ENCODE measurements at places on chromosomes 6 and 20.

DNA sequence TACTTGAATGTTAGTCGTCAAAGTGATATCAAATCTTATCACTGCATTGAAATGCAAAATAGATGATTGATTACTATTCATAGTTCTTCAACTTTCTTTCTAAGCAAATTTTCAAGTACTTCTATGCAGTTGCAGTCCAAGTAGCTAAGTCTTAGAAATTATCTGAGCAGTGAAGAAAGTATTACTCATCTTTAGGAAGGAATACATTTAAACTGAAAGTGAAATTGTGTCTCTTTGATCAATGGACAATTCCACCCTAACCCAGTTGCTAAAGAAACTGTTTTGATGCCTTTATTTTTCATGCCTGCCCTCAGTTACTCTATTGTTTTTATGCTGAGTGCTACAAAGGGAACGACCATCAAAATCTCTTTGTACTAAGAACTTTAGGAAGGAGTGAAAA, 337.4 kb downstream of the GRIK2 start:
- no peak for DNase-seq

DNA sequence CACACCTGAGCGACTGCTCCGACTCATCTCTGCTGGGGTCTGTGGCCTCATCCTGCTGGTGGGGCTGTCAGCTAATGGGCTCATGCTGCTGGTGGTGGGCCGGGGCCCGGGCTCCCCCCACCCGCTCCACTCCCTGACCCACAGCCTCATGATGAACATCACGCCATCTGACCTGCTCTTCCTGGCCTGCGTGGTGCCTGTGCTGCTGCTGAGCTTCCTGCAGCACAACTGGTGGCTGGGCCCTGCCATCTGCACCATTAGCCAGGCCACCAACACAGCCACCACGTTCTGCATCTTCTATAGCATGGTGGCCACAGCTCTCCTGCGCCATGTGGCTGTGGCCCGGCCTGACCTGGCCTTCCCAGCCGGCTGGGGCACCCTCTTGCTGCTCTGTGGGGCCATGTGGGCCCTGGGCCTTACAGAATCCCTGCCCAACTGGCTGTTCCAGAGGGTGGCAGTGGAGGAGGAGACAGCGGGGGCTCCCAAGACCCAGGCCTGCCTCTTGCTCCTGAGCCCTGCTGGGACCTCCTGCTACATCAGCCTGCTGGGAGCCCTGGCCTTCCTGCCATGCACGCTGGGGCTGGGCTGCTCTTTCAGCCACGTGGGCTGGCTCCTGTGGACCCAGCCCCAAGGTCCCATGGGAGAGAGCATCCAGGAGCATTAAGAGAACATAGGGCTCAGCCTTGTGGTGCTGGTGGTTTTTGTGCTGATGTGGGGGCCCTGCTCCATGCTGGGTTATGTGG, 39.6 kb downstream of the RAB44 start:
- DNase-seq, result no peak

DNA sequence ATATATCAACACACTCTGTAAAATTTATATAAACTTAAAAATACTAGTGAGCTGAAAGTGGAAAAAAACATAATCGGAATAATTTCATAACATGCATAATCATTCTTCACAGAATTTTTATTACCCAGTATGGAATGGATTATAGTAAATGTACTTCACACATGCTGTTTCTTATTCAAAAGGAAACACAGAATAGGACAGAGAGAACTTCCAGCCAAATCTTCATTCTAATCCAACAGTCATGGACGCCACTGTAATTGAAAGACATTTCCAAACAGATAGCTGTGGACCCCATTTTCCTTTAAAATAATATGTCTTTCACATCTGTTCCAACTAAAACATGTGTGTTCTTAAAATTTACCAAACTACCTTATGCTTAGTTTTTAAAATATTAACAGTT, 126.6 kb upstream of the RUNX2 start:
- DNase-seq, result no peak

- DNase-seq, result no peak
Observed at GRCh38 chr6:13859871-13860555, 45.7 kb upstream of the MCUR1 start.

- DNase-seq, result no peak
Observed at GRCh38 chr6:113018351-113019151, 671.4 kb downstream of the RFPL4B start.

- DNase-seq, result no peak
Observed at GRCh38 chr6:107714104-107714503, 110.0 kb downstream of the SCML4 start.

GRCh38 chr20:18011951-18012645, 43.3 kb downstream of the MGME1 start:
- DNase-seq, result no peak

GRCh38 chr20:61500791-61501321, 248.8 kb downstream of the CDH4 start:
- DNase-seq, result no peak

DNA sequence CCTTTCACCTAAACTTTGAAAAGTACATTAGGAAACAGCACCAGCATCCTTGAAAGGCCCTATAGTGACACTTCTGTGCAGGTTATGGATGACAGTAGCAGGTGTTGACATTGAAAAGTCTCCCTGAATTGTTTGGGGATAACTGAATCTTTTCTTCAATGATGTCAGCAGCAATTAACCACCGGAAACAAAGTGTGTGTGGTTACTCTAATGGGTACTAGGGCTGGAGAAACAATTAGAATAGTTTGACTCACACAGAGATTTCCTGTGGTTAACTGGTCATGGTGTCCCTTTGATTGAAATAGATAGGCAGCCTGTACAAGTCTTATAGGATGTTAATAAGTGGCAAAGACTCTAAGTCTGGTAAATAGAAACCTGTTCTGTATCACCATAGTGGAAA, 189.1 kb downstream of the TBX18 start:
- no peak for DNase-seq

DNA sequence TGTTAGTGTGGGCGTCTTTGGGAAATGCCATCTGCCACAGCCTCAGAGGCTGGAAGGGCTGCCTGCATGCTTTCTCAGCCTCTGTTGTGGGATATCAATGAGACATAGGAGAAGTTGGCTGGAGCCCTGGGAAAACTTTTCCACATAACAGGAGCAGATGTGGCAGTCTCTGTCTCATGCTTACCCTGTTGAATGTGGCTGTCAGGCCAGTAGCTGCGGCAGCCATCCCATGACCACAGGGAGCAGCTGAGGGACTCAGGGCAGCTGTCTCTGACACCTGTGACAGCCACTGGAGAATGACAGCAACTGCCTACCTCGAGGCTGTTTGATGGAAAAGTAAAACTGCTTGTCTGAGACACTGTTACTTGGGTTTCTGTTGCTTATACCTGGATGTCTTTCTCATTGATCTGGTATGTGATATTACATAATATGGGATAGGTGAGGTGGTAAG, 64.4 kb downstream of the TULP4 start:
- DNase-seq, result no peak

GRCh38 chr6:3987053-3987452, 91.9 kb downstream of the FAM217A start:
- DNase-seq, result no peak

- DNase-seq, result no peak
Observed at GRCh38 chr20:19487420-19487819, 270.6 kb upstream of the RIN2 start.

DNA sequence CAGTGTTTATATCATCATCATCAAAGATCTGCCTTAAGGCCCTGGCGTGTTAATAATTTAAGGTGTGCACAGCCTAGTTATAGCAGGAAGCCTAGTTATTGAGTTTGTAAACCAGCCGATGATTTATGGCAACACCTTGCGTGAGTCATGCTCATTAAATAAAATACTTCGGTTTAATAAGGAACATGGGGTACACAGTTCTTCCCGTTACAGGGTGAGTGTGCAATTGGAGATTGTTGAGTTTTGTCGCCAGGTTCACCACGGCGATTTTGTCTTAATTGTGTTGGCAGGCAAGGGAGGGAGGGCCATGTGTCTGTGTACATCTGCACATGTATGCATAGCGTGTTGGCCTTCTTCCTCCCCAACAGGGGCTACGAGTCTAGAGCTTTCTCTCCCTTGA, 104.0 kb downstream of the TFAP2A start:
- no peak for DNase-seq

- no peak for DNase-seq
Observed at GRCh38 chr6:56255349-56255748, 8.0 kb upstream of the COL21A1 start.

DNA sequence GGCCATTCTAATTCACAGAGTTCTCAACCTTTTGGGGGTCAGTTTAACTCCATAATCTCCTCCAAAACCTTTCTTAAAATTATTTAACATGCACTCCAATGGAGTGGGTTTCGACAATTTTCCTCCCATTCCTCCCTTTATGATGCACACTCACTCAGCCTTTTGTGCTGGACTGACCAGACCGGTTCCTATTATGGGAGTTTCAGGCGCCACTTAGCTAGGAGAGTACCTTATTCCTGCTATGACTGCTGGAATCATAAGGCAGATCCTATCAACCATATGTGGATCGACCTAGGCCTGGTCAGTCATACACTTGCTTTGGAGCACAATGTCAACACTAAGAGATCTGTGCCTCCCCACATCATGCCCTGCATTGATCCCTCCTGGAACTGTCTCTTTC, 63.9 kb upstream of the MOCS1 start:
- no peak for DNase-seq

GRCh38 chr6:110608151-110608550, 131.7 kb upstream of the SLC22A16 start:
- DNase-seq, result no peak

- DNase-seq, result no peak
Observed at GRCh38 chr6:157233686-157234085, 89.6 kb downstream of the TMEM242 start.

DNA sequence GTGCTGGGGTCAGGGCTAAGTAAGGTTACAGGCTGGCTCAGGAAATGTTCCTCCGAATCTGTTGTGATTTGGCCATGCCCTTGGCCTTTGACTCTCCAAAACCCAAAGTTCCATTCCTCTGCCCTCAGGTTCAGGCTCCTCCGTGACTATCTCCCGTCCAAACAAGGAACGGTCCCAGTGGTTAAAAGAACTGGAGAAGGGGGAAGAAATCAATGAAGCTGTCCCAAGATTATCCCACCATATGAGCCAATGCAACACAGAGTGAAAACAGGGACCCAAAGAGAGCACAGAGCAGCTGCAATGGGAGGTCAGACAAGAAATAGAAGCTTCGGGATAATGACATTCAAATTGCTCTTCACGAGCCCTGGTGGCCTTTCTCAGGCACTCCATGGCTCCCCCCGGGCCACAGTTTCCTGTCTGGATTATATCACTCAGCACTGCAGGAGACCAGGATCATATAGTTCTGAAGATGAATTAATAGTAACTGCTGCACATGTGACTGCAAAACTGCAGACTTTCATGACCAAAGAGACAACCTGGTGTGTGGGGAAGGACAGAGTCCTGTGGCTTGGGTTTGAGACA, 211.3 kb downstream of the ZNF217 start:
- no peak for DNase-seq
